CD8-positive, alpha-beta T cell (primary cell): ENCODE measurements at places on chromosomes 2 and 18.

- peak; percentile 10 for DNase-seq
Observed at GRCh38 chr2:98461498-98462049, 16.9 kb downstream of the INPP4A start.

DNA sequence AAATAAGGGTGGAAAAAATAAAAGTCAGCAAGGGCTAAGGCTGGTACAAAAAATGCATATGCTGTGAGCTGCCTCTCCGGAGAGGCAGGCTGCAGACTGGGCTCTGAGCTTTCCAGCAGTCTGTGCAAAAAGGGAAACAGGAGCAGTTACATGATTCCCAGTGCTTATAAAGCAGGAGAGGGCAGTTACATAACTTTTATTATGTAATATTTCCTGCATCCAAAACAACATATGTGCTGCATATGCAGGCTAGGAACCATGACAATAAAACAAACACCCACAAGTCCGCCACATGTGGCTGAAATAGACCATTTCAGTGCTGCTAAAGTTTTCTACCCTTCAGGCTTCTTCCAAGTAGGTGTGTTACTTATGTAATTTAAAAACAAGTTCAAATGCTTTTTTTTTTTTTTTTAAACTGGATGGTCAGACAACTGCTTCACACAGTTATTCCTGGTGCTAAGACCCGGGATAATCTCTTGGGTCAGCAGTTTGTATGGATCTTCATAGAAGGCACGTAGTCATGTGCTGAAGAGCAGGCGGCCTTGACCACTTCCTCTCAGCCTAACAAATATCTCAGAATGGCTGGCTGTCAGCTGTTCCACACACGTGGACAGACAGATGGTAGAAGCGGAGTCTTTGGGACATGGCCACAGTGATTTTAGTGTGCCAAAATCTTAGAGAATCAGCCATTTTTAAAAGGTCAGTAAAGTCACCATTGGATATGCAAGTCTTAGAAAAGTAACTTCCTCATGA, 43.5 kb downstream of the ARMC9 start:
- no peak for DNase-seq

GRCh38 chr2:185372188-185372587, 366.4 kb upstream of the FSIP2 start:
- DNase-seq = no peak

- DNase-seq = no peak
Observed at GRCh38 chr2:229601396-229601795, 113.0 kb downstream of the DNER start.

DNA sequence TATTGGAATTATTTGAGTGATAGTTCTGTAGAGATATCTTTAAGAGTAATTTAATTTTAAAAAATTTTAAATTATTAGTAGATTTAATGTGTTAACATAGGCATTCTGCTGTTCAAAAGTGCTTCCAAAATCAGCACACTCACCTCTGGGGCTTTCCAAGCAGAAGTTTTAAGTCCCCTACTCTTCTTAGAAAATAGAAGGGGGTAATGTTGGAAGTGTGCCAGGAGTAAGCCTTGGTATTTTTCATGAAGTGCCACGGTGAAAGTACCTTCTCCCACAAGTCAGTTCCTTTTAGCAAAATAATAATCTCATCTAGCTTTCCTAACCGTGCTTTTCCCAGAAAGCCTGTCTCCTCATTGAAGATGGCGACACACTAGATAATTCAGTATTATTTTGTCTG, 3.9 kb upstream of the TNFRSF11A start:
- DNase-seq = no peak

GRCh38 chr18:77203071-77203470, 46.6 kb upstream of the GALR1 start:
- no peak for DNase-seq

- DNase-seq = no peak
Observed at GRCh38 chr2:113768770-113769169, 12.3 kb upstream of the SLC35F5 start.

GRCh38 chr18:47748847-47749599, 181.4 kb downstream of the SMAD2 start:
- peak; percentile 78 for DNase-seq

- no peak for DNase-seq
Observed at GRCh38 chr2:148680462-148680861, 35.9 kb downstream of the EPC2 start.

- no peak for DNase-seq
Observed at GRCh38 chr18:73842795-73843394, 304.7 kb downstream of the FBXO15 start.

DNA sequence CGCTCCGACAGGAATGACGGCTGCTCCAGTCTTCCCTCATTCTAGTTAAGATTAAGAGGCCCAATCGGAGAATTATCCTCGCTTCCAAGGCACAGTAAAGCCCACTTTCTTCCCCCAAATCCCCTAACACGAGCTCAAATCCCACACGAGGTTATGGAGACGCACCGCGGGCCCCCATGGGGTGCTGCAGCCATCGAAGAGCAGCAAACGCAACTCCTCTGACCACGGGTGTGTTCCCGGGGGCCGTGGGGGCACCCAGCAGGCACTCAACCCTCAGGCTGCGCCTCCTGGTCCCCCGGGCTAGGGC, 446 bp downstream of the COPS9 start:
- no peak for DNase-seq

DNA sequence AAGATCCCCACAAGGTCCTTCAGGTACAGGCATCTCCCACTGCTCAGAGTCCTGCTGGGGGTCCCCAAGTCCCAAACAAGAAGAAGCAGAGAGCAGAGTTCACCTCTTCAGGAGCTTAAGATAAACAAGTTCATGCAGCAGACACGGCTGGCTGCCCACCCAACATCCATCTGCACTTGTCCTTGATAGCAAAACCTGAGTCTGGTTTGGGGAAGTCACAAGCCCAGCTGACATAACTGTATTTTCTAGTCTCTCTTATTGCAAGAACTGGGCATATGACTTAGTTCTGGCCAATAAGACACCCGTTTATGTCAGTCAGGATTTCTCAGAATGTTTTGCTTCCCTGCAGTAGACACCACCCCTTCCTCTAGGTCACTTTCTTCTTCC, 31.8 kb downstream of the AFF3 start:
- DNase-seq = no peak

DNA sequence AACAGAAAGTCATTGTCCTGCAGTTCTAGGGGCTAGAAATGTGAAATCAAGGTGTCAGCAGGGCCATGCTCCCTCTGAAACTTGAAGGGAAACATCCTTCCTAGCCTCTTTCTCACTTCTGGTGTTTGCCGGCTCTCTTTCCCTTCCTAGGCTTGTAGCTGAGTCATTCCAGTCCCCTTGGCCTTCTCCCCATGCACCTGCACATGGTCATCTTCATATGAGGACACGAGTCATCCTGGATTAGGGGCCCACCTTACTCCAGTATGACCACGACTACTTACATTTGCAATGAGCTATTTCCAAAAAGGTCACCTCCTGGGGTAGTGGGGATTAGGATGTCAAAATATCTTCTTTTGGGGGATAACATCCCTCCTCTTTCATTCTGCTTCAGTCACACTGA, 168.5 kb upstream of the CXCR4 start:
- DNase-seq = no peak

DNA sequence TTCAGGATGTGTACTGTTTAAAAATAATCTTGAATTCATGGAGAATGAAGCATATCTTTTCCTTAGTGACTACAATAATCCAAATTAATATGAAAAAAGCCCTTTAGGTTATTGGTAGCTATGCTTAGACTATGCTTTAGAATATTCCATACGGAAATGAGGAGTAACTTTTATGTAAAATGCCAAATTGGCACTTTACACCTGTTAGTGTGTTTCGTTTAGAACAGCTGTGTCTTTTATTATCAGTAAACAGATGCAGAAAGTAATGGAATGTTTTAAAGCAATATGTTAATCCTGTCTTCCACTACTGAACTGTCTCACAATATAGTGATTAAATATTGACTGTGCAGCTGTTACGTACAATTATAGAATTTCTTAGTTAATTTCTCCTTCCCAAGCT, 129.6 kb downstream of the PMS1 start:
- DNase-seq = no peak

GRCh38 chr2:196967116-196967515, 40.6 kb upstream of the PGAP1 start:
- no peak for DNase-seq

DNA sequence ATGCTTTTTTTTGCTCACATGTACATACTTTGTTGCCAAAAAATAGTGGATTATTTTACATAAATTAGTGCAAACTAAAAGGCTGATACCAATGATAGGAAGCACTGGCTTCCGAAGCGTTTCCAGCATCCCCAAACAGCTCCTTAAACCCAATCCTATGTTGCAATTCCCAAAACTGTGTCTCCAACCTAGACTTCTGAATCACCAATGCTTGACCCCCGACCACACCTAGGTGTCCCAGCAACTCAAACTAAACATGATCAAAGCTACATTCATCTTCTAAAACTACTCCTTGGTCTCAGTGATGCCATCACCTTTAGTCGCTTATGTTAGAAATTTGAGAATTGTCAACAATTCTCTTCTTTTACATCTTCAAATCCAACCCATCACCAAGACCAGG, 13.4 kb downstream of the ATP8B1 start:
- no peak for DNase-seq

DNA sequence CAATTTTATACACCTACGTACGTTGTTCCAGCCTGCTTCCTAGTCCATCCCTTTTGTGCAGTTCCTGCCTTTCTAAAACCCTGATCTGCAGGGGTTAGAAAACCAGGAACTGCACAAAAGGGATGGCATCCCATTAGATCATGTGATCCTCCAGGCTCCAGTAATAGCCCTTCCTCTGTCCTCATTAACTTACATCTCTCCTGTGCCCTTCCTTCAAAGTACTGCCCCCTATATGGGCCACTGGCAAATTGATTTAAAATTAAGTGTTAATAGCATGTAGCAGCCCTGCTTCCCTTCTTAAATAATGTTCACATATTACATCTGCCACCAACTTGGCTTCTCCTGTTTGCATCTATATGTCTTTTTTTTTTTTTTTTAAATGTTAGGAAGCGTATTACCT, 61.3 kb upstream of the NXPH2 start:
- DNase-seq = no peak

GRCh38 chr18:79522451-79523205, 126.9 kb downstream of the NFATC1 start:
- DNase-seq = no peak

DNA sequence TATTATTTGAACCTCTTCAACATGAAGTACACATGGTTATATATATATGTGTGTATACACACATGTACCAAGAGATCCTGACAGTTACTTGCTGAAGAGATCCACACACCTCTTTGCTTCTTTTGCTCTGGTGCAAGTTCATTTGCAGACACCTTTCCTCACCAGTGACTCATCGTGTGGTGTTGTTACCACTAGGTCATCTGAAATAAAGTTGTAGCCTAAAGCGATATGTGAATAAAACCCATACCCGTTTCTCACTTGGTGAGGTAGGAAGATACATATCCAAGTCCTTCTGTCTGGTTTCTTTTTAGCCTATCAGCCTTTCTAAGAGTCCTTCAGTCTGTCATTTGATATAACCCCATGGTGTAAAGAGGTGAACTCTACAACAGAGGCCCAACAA, 379.4 kb upstream of the RAB12 start:
- DNase-seq = no peak

DNA sequence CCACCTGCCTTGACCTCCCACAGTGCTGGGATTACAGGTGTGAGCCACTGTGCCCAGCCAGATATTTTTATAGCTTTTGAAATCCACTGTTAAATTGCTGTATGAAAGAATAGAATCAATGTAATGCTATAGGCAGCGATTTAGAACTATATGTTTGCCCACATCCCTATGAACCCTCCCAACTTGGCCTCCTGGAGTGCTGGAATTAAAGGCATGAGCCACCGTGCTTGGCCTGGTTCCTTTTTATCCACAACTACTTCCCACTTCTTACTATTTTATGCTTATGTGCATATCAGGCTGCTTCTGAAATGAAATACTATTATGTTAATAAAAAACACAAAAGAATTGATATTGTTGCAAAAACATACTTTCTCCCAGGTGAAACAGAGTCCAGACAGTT, 11.6 kb upstream of the PTPN2 start:
- no peak for DNase-seq

GRCh38 chr2:136206613-136207012, 88.7 kb upstream of the CXCR4 start:
- peak; percentile 31 for DNase-seq
